Right atrium auricular region (tissue), 2 donors: ENCODE measurements at places on chromosomes 6 and 20.

GRCh38 chr6:47481806-47482205 lies 4.2 kb downstream of the CD2AP start:
- no peak for DNase-seq
- H3K27me3 ChIP-seq, result no peaks in the 10 kb centered on the region
- no peaks in the 10 kb centered on the region for H3K36me3 ChIP-seq
- H3K27ac ChIP-seq, result no peak overlapping the region
- H3K4me3 ChIP-seq, result no peak overlapping the region

DNA sequence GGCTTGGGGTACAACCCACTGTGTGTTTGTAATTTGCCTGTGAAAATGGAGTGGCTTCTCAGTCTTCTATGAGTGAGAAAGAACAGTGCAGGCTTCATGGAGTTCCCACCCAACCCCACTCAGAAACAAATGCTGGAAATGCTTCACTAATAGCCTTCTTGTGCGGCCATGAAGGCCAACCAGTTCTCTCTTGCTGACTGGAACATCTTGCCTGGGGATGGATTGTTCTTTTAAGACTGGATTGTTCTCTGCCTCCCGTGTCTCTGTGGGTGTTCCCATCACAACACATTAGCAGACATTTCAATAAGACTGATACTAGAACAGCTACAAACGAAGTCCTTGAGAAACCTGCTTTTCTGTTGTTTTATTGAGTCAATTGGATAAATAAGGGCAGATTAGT lies 110.6 kb downstream of the PPP1R14C start:
- peaks cover 9% of the 10 kb centered on the region for H3K36me3 ChIP-seq
- H3K27me3 ChIP-seq, result no peaks in the 10 kb centered on the region
- H3K27ac ChIP-seq, result no peak overlapping the region
- no peaks in the 10 kb centered on the region for H3K4me1 ChIP-seq
- H3K4me3 ChIP-seq, result no peak overlapping the region
- DNase-seq, result no peak

DNA sequence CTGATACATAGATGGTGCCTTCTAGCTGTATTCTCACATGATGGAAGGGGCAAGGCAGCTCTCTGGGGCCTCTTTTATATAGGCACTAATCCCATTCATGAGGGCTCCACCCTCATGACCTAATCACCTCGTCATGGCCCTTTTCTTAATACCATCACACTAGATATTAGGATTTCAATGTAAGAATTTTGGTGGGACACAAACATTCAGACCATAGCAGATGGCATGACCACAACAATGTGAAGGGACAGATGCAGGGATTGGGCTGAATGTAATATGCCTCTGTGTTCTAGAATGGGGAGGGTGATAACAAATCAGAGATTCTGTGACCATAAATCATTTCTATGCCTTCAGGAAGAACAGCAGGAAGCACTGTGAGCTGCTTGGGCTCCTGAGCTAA lies 145.8 kb downstream of the LCA5 start:
- no peaks in the 10 kb centered on the region for H3K36me3 ChIP-seq
- H3K4me1 ChIP-seq, result no peaks in the 10 kb centered on the region
- no peaks in the 10 kb centered on the region for H3K27me3 ChIP-seq
- no peak for DNase-seq

- no peaks in the 10 kb centered on the region for H3K27me3 ChIP-seq
- no peak overlapping the region for H3K4me3 ChIP-seq
- no peak overlapping the region for H3K27ac ChIP-seq
- peaks cover 8% of the 10 kb centered on the region for H3K4me1 ChIP-seq
- DNase-seq, result no peak
Measured at GRCh38 chr20:6501061-6501460, 266.4 kb upstream of the BMP2 start.

GRCh38 chr6:151698931-151699700 lies 108.4 kb upstream of the ESR1 start:
- no peaks in the 10 kb centered on the region for H3K27me3 ChIP-seq
- H3K4me3 ChIP-seq, result no peak overlapping the region

DNA sequence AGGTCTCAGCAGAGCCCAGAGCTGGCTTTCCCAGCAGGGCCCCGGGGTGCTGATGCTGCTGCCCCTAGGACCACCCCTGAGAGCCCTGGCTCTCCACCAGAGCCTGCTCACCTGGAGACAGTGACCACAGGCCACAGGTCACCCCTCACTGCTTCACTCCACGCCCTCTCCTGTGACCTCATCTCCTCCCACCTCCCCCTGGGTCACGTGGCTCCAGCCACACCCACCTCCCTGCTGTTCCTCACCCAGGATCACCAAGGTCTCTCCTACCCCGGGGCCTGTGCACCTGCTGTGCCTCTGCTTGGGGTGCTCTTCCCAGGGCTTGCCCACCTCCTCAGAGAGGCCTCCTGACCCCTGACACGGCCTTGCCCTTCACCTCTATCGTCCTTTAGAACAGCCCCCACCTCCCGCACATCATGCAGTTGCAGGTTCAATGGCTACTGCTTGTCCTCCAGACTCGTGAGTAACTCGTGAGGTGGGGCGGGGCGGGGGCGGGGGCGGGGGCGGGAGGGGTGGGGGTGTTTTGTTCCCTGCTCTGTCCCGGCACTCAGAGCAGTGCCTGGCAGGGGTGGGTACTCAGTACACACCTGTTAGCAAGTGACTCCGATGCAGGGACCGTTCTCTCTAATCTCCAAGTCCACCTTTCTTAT lies 468.0 kb downstream of the PREX1 start:
- no peaks in the 10 kb centered on the region for H3K27me3 ChIP-seq
- H3K27ac ChIP-seq, result no peak overlapping the region
- H3K36me3 ChIP-seq, result no peaks in the 10 kb centered on the region
- H3K4me3 ChIP-seq, result no peak overlapping the region

DNA sequence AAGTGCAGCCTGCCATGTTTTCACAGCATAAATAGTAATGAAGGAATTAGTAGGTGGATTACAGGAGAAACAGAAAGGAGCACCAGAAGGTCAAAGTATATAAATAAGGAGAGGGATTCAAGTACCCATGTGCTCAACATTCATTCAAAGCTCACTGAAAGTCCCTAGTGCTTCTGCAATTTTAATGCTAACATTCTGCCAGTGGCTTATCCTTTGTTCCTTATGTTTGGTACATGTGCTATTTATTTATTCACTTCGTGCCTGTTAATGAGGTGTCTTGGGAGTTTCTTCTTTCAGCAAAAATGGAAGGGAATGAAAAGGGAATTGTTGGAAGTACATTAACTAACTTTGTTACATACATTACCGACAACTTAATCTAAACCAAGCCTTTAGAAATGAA lies 105.7 kb downstream of the CRYBG1 start:
- no peaks in the 10 kb centered on the region for H3K27me3 ChIP-seq
- H3K4me1 ChIP-seq, result no peaks in the 10 kb centered on the region
- H3K36me3 ChIP-seq, result no peaks in the 10 kb centered on the region
- H3K27ac ChIP-seq, result no peak overlapping the region
- DNase-seq, result no peak

- no peak overlapping the region for H3K4me3 ChIP-seq
- H3K27ac ChIP-seq, result no peak overlapping the region
- no peaks in the 10 kb centered on the region for H3K27me3 ChIP-seq
- DNase-seq, result no peak
- no peaks in the 10 kb centered on the region for H3K4me1 ChIP-seq
Measured at GRCh38 chr20:34562641-34563040, 4.1 kb downstream of the MAP1LC3A start.

DNA sequence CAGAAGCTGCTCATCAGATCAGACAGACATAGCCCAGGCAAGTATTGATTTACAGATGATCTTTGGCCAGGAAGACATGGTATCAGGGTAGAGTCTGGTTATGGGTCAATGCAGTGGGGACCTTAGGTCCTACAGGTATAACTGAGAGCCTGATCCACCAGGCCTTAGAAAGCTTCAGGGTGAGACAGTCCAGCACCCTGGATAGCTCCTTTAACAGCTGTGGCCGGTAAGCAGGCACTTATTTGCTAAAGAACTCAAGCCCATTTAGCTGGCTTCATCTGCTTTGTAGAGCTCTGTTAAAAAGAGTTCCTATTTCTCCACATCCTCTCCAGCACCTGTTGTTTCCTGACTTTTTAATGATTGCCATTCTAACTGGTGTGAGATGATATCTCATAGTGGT lies 39.6 kb downstream of the ESR1 start:
- no peak overlapping the region for H3K4me3 ChIP-seq
- no peak overlapping the region for H3K27ac ChIP-seq
- no peaks in the 10 kb centered on the region for H3K4me1 ChIP-seq
- no peak for DNase-seq

DNA sequence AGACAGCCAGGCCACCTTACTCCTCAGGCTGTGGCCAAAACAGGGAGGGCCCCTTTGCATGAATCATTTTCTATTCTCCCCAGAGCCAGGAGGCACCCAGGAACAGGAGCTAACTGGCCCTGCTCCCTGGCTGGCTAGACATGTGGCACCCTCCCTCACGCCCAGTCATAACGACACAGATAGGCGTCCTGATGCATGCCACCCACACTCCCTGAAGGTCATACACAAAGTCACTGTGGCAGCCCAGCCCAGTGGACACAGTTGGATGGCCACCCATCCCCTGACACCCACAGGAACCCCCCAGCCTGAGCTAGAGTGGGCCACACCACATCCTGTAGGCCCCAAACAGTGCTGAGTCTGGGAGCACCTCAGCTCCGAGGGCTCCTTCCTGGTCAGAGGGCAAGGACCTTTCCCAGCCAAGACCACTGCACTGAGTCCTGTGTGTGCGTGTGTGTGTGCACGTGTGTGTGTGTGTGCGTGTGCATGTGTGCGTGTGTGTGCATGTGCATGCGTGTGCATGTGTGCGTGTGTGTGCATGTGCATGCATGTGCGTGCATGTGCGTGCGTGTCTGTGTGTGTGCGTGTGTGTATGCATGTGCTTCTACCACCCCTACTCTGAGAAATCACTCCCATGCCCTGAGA lies 21.6 kb downstream of the TFEB start:
- DNase-seq, result no peak
- H3K4me3 ChIP-seq, result no peak overlapping the region
- H3K36me3 ChIP-seq, result no peaks in the 10 kb centered on the region
- H3K27me3 ChIP-seq, result no peaks in the 10 kb centered on the region

DNA sequence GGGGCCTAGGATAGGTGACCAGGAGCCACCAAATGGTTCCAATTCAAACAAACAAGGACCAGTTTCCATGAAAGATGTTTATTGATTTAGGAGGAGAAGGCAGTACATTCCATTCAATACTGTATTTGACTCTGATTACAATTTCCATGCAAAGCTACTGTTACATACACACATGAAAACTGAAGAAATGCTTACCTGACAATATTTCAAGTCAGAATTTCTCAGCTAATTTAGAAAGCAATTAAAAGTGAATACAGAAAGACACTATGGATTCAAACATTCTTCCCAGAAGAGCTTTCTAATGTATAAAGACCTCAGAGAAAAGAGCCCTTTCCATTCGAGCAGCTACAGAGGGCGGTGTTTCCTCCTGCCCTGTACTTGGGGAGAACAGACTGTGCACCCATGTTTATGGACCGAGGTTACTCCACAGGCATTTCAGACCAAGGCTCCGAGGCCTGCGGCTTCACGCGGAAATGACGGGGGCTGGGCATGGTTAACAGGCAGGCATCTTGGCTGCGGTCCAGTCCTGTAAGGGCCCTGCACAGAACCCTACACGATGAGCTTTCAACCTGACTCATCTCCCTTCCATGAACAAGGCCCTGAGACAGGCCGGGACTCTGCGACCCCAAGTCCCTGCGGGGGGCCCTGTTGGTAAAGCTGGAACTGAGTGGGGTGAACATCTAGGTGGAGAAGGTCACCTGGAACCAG lies 25.7 kb upstream of the TCFL5 start:
- H3K36me3 ChIP-seq, result peaks cover 44% of the 10 kb centered on the region
- no peaks in the 10 kb centered on the region for H3K4me1 ChIP-seq
- no peak overlapping the region for H3K27ac ChIP-seq
- no peaks in the 10 kb centered on the region for H3K27me3 ChIP-seq
- no peak overlapping the region for H3K4me3 ChIP-seq
- DNase-seq, result peak; percentile 61

DNA sequence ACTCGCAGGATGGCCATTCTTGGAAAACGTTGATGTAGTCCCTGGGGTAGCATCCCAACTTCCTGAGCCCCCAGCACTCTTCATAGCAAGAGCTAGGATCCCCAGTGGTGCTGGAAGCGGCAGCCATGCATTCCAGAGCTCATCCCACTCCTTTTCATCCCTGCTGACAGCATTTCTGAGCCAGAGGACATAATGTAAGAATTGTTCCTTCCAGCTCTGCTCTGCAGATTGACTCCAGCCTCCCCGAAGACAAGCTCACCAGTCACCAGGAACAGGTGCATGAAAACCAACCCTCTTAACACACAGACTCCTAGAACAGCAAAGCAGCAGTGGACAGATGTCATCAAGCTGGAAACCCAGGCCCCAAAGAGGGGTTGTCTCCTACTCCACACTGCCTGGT lies 3.8 kb downstream of the SLC13A3 start:
- DNase-seq, result no peak
- no peaks in the 10 kb centered on the region for H3K4me1 ChIP-seq
- no peaks in the 10 kb centered on the region for H3K27me3 ChIP-seq
- no peak overlapping the region for H3K27ac ChIP-seq

GRCh38 chr20:38724626-38725147 lies 401 bp downstream of the SLC32A1 start:
- H3K27me3 ChIP-seq, result peaks cover 59% of the 10 kb centered on the region
- peaks cover 58% of the 10 kb centered on the region for H3K4me1 ChIP-seq
- no peak for DNase-seq
- H3K4me3 ChIP-seq, result peak overlapping the region; percentile 11
- no peaks in the 10 kb centered on the region for H3K36me3 ChIP-seq
- H3K27ac ChIP-seq, result no peak overlapping the region

- H3K27ac ChIP-seq, result no peak overlapping the region
- no peak overlapping the region for H3K4me3 ChIP-seq
- H3K4me1 ChIP-seq, result no peaks in the 10 kb centered on the region
- no peaks in the 10 kb centered on the region for H3K27me3 ChIP-seq
- H3K36me3 ChIP-seq, result no peaks in the 10 kb centered on the region
Measured at GRCh38 chr6:155201461-155202226, 62.2 kb upstream of the CLDN20 start.

DNA sequence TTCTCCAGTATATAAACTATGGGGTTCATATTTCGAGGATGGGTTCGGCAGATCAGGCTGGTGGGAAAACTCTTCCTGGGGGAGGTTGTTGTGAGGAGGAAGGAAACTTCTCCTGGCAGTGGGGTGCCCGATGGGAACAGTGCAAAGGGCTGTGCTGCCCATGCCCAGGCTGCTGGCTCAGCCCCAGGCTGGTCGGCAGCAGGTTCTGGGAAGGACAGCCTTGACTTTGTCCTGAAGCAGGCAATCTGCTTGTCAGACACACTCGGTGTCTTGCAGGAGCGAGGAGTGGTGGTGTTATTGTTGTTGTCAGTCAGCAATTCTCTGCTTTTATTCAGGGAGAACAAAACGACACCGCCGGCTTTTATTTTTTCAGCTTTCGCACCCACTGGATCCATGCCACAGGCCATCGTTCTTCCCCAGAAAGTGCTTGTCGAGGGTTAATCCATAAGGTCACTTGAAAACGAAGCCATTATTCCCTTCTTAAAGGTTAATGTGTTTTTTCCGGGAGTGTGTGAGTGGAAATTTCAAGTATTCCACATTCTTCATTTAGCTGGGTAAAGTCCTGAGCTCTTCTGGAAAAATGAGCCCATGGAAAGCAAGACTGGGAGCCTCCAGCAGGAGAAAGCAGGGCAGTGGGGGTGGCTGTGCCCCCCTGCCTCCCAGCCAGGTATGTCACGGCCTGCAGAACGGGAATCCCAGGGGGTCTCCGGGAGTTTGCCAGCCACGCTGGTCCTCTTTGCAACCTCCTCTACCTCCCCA lies 57.0 kb upstream of the STX16 start:
- H3K27me3 ChIP-seq, result no peaks in the 10 kb centered on the region
- no peaks in the 10 kb centered on the region for H3K36me3 ChIP-seq
- H3K4me1 ChIP-seq, result no peaks in the 10 kb centered on the region
- H3K27ac ChIP-seq, result no peak overlapping the region
- no peak overlapping the region for H3K4me3 ChIP-seq

GRCh38 chr6:146304181-146304580 lies 239.5 kb upstream of the RAB32 start:
- H3K4me1 ChIP-seq, result no peaks in the 10 kb centered on the region
- no peak overlapping the region for H3K27ac ChIP-seq
- H3K36me3 ChIP-seq, result no peaks in the 10 kb centered on the region
- H3K4me3 ChIP-seq, result no peak overlapping the region
